ENCODE measurements at places on chromosomes 2 and 18.

GRCh38 chr2:124566518-124566970 is 541.5 kb downstream of the CNTNAP5 start:
- no peak for DNase-seq

GRCh38 chr18:2218101-2218500 is 353.2 kb downstream of the METTL4 start:
- no peak for DNase-seq

- DNase-seq = no peak
These were observed 34.3 kb downstream of the GORASP2 start for GRCh38 chr2:170963386-170963785.

DNA sequence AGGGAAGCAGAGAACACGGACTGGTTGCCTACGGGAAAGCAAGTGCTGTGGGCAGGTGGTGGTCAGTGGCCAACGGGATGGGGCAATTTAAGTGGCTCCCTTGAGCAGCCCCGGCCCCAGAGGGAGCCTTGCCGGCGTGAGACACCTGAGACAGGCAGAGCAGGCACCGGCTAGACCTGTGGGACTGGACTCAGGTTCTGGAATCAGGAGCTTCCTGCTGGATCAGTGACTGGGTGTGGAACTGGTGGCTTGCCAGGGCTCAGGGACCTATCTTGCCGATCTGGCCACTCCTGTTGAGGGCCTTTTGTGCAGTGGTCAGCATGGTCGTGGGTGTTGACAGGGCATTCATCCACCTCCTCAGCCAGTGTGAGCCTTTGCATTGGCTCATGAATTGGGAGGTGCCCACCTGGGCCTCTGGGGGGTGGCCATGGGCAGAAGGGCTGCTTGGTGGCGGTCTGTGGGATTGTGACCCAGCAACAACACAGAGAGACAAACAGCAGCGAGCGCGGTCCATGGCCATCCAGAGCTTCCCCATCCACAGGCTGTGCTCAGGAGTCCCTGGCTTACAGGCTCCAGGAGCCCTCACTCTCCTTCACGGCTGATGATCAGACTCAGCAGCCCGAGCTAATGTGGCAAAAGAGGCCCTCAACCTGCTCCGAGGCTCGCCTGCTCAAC is 85.4 kb upstream of the ZNF516 start:
- no peak for DNase-seq

DNA sequence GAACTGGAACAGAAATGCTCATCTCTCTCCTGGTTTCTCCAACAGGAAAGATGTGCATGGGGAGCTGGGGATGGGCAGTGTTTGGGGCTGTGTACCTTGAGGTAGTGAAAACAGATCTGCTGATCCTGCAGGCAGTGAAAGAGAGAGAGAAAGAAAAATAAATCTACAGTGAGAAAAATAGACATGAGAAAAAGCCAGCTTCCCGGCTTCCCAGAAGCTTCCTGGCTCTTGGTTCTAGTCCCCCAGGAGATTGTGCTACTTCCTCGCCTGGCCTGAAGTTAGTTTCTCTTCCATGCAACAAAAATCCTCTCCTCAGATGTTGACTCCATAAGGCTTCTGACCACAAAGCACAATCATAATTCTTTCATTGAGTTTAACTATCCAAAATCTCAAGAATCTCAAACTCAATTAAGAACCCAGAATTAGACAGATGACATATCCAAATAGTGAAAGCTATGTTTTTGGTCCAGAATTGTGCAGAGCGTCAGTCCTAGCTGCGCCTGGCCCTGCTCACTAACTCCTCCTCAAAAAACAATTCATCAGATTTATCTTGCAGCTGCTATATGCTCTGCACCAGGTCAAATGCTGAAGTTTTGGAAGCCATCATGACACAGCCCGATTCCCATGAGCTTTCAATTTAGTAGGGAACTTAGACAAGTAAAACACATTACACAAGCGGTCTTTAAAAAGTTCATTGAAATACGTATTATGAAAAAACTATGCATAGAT is 20.1 kb upstream of the NAB1 start:
- DNase-seq = no peak

- no peak for DNase-seq
These were observed 1.2 kb upstream of the MLPH start for GRCh38 chr2:237485844-237486243.

GRCh38 chr18:8806798-8807487 is 101.6 kb downstream of the MTCL1 start:
- no peak for DNase-seq

DNA sequence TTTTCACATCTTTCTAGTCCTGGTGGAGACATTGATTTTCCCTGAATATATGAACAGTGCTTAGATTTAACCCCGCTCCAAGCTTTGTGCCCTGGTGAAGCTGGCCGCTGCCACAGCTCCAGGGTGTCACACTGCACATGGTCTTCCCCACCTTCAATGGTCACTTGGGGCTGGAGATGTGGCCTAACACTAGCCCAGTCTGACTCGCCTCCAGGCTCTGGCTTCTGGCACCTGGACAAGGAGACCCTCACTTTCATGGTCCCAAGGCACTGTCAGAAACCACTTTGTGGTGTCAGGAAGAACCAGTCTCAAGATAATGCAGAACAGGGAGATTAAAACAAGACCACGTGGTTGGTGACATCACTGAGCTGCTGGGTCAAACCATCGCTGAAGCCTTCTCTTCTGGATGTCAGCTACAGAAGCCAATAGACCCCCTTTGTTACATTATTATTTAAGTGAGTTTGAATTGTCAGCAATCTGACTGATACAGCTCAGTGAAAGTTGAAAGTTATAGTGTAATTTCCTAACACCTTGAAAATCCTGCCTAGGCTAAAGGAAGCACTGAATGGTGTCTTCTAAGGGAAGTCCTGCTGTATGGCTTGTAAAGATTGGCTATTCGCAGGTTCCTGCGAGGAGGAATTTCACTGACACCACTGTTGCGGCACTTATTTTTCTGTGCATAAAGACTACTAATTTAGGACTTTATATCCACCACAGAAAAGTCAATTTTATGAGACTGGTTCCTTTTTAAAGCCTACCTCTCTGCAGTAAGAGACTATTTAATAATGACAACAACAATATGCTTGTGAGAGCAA is 55.0 kb upstream of the CTDP1 start:
- DNase-seq = no peak

GRCh38 chr18:427005-427404 is 73.5 kb downstream of the COLEC12 start:
- no peak for DNase-seq

DNA sequence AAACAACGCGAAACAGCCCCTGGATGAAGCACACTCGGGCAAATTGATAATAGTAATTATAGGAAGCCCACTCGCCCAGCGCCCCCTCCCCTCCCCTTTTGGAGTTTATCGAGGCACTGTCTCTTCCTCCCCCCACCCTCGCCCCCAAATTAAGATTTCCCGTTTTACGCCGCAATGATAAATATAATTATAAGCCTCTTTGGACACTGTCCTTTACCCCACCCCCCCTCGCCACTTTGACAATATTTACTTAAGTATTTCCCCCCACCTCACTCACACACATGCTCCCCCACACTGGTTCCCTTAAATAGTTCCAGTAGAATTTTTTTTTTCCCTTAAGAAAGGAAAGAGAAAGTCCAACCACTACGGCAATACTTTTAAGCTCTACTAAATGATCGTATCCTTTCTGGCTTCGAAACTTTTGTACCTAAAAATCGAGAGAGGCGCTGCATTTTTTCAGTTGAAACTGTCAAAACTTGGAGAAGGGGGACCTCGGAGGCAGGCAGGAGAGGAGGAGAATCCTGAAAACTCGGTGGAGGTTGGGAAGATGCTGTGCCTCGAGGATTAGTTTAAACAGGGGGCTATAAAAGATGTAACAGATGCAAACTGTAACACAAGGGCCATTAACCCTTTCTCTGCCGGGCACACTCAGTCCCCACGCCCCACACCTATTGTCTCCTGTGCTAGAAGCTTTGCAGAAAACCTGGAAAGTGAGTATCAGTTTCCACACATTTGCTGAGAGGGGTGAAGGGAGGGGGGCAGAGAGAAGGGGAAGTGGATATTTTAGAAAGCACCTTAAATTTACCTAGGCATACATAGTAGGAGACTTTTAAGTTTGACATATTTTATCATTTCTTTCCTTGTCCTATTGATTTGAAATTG is 1.8 kb downstream of the ZEB2 start:
- no peak for DNase-seq

- DNase-seq = no peak
These were observed 199.2 kb downstream of the RAD51AP2 start for GRCh38 chr2:17319090-17319489.

GRCh38 chr2:57947398-57947797 is 99.2 kb upstream of the VRK2 start:
- DNase-seq = no peak

DNA sequence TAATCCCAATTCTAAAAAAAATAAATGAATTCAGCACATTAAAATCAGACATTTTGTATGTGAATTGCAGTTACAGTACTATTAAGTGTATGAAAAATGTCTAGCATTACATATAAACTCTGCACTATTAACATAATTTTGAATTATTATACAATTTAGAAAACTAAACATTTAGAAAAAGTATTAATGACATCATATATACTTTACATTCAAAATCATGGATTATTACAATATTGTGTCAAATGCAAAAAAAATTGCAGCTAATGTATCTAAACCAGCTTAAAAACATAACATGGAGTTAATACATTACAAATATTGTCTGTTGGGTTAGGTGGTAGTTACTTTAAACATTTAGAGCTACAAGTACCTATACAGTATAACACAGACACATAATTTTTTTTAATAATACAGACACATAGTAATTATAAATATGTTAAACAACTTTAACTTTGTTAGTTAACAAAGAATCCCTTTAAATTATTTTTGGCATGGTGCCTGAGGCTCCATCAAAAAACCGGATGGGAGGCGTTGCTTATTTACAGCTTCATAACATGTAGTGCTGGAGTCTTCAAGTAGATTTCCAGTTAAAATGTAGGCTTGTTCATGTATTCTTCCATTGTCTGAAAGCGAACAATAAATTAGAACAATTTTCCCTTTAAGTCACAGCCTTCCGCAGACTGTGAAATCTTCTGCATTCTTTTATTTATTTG is 79.1 kb downstream of the AP1S3 start:
- DNase-seq = no peak

DNA sequence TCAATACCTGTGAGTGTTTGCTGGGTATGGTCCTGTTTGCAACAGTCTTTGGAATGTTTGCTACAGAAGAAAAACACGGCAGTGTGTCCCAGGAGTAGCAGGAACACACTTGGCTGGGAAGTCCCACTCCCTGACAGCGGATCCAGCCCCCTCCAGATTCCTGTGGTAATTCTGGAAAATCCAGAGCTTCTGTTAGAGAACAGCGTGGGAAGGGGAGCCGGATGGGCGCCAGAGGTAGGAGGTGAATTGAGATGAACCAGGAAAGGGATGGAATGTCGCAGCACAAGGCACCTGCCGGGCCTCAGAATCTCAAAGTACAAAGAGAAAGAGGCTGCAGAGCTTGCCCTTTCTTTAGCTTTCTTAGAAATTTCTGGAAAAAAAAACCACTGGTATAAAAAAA is 221.9 kb downstream of the MYT1L start:
- DNase-seq = no peak

DNA sequence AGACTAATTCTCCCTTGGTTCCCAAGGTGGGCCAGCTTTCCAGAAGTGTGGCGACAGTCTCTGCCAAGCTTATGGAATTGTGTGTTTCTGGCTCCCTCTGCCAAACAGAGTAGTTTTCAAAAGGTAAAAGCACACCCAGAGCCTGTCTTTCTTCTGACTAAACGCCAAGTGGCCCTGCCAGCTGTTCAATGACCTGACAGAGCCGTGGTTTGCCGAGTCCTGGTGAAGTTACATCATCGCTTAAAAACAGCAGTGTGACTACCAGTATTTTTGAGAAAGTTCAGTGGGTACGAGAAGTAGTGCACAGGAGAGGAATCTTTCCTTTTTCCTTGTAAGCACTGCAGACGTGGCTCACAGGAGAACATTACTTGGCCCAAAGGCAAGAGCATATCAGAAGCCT is 1.9 kb downstream of the PER2 start:
- DNase-seq = no peak

DNA sequence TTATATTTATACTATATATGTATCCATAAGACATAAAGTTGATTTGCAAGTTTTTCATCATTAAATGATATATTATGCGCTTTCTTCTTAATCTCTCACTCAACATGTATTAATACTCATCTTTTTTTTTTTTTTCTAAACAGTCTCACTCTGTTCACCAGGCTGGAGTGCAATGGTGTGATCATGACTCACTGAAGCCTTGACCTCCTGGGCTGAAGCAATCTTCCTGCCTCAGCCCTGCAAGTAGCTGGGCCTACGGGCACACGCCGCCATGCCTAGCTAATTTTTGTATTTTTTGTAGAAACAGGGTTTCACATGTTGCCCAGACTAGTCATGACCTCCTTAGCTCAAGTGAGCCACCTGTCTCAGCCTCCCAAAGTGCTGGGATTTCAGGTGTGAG is 51.4 kb upstream of the MAP4K3 start:
- DNase-seq = no peak

GRCh38 chr2:30580391-30580790 is 133.3 kb downstream of the LCLAT1 start:
- no peak for DNase-seq

GRCh38 chr2:174835797-174836255 is 71.6 kb upstream of the CHRNA1 start:
- DNase-seq = no peak
